ENCODE measurements at places on chromosomes 2 and 18. TPM values are rescaled to one million over a fixed set of nuclear protein-coding genes. Genes with fewer than 3 reads are reported as not detected.

Gene PRKAG3
- total RNA-seq = not detected

Gene TBR1
- 0.05 TPM for total RNA-seq

Gene CENPA
- total RNA-seq = 36.1 TPM

DNA sequence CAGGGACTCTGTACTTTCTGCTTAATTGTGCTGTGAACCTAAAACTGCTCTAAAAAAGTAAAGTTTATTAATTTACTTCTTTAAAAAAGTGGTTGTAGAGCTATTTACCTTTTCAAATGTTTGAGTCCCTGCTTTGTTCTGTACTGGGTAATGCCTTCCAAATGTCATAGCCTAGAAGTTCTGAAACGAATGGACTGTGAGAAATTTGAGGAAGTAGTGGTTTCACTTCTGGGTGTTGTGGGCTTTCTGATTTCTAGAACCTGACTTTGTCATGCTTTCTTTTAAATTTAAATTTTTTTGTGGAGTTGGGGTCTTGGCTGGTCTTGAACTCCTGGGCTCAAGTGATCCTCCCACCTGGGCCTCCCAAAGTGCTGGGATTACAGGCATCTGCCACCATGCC lies 44.6 kb downstream of the SMAD4 start:
- no peak for ATAC-seq

GRCh38 chr2:46068636-46069035 lies 228.6 kb upstream of the EPAS1 start:
- no peak for ATAC-seq

DNA sequence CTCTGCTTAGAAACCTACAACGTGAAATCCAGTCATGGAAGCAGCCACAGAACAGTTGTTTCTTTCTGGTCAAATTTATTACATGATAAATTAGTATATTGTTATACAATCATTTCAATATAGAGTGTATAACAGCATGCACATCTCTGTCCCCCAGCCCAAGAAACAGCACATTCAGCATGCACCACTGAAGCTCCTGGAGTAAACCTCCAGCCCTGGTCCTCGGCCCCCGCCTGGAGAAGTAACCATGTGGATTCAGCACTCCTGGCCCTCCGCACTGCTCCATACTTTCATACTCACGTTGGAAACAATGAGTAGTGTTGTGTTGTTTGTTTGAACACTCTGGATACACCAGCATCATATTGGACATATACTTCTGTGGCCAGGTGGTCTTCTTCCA lies 15.3 kb upstream of the ID2 start:
- no peak for ATAC-seq

DNA sequence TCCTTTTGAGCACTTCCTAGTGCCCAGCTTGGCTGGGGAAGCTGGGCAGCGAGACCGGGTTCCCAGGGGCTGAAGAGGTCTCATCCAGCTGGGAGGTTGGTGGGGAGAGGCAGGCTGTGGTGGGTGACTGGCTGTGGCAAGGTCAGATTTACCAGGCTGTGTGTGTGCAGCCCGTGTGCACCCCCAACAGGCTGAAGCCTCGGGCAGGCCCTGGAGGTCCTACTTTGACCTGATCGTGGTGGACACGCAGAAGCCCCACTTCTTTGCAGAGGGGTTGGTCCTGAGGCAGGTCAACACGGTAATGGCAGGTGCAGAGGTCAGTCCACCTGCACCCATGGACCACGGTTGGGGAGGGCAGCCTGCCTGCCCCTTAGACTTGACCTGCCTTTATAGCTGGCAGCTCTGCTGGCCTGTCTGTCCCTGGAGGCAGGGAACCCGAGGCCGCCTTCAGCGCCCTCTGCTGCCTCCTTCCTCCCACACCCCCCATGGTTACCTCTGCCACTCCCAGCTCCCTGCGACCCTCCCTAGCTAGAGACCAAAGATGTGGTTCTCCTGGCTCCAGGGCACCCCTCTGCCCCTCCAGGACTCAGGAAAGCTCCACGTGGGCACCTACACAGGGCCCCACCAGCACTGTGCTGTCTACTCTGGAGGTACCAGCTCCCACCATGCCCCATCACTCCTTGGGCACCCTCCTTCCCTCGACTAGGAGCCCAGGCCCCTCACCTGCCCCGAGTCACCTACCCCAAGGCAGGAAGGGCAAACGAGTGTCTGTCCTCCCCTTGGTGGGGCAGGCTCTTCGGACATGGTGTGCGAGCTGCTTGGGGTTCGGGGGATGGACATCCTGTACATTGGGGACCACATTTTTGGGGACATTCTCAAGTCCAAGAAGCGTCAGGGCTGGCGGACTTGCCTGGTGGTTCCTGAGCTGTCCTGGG lies 4.0 kb downstream of the NT5DC4 start:
- no peak for ATAC-seq

DNA sequence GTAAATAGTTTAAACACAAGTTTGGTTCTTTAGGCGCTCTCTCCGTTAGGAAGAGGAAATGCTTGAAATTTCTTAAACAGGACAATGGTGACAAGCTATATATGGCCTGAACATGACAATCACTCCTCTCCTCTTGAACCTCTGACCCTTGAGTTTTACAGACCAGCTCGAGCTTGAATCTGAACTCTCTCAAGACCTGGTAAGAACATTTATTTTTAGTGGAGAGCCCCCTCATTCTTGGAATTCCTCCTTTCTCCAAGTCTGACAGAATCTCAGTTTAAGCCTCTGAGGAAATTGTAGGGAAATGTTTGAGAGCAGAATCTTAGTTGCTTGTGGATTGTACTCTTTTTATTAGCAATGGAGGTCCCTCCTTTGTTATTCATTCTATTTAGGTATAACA lies 1293.6 kb upstream of the ZEB2 start:
- ATAC-seq = no peak

DNA sequence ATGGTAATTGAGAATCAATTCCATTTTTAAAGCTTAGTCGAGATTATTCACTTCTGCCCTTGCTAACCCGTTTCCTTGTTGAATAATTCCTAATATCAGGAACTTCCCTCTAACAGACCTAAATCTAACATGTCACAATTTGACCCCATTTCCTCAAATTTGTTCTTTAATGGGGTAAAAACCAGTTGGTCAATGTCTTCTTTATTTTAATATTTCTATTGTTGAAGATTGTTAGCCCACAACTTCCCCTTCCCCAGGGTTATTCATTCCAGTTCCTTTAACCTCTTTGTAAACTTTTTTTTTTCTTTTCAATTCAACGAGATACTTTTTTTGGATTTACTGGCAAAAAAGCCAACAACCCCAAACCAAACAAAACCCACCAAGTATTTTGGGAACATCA lies 7.3 kb downstream of the TNFRSF11A start:
- no peak for ATAC-seq

GRCh38 chr2:26613241-26614215 lies 27.6 kb downstream of the CIB4 start:
- no peak for ATAC-seq

Measured in activated T-helper 17 cell treated with anti-CD3 and anti-CD28 coated beads, Interleukin-2, amount 50 U/mL, for 72 hours (primary cell).